ENCODE measurements at places on chromosomes 16 and 17.

GRCh38 chr16:65789161-65789945 is 577.1 kb upstream of the CDH5 start:
- no peak for DNase-seq

DNA sequence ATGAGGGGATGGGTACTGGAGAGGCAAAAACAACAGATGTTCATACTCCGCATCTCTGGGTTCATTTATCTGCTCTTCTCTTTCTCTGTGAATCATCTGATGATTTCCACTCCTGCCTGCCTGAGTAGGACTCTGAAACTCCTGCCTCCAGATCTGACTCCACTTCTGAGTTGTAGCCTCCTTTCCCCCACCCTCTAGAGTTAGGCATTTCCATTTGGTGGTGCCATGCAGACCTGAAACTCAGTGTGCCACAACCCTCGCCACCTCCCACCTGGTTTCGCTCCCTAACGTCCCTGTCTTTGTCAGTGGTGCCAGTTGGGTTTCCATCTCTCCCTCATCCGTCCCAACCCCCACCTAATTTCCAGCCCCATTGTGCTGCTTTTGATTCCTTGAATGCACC is 126.2 kb downstream of the PRKCB start:
- DNase-seq: no peak

- no peak for DNase-seq
These were observed 34.9 kb upstream of the NLRP1 start for GRCh38 chr17:5619088-5619740.

DNA sequence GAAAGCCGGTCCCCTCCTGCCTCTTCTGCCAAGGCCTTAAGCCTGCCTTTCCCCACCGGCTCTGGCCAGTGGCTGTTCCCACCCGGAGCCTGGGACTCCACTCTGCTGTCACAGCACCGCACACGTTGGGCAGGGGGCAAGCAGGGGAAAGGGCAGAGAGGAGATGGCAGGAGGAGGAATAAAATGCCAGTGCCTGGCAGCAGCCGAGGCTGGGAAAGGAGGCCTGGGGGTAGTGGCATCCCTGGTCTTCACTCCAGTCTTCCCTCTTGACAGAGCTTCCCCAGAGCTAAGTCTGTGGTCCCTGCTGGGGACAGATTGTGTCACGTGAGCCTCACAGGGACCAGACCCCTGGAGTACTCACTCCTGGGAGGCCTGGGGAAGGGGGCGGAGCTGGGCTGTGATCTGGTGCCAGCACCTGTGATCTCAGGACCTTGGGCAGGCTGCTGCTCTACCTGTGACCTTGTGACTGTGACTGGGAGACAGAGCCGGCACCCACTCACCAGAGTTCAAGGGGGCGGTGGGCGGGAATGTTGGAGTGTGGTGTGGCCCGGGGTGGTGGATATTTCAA is 97.2 kb upstream of the GSE1 start:
- DNase-seq: no peak

GRCh38 chr16:4966736-4967453 is 8.8 kb downstream of the SEC14L5 start:
- no peak for DNase-seq

DNA sequence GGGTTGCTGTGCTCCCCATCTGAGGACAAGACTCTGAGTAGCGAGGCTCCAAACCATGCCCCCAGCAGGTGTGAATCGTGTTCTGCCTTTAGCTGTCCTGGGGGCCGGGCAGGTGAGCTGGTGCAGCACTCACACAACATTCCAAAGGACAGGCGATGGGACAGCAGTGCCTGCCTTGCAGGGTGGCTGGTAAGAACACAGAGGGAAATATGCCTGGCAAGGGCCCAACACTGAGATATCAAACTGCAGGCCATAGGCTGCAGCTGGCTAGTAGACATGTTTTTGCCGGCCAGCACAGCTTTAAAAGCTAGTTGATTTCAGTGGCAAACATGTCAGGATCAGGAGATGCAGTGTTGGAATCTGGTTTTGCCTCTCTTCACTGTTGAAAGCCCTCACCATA is 23.6 kb downstream of the CLEC16A start:
- no peak for DNase-seq

GRCh38 chr16:3542601-3543373 is 34.4 kb downstream of the NLRC3 start:
- DNase-seq: no peak

- no peak for DNase-seq
These were observed 34.1 kb upstream of the SLC38A10 start for GRCh38 chr17:81328978-81329926.

- no peak for DNase-seq
These were observed 57.4 kb upstream of the TEKT3 start for GRCh38 chr17:15398736-15399331.
